OCI-LY7 (cell line): ENCODE measurements at places on chromosomes 5 and 9.
A peak's percentile ranks its signal among the peaks of the same experiment; 100 is the strongest.

- DNase-seq = no peak
Measured at GRCh38 chr5:165497707-165498106, 1992.3 kb downstream of the MAT2B start.

DNA sequence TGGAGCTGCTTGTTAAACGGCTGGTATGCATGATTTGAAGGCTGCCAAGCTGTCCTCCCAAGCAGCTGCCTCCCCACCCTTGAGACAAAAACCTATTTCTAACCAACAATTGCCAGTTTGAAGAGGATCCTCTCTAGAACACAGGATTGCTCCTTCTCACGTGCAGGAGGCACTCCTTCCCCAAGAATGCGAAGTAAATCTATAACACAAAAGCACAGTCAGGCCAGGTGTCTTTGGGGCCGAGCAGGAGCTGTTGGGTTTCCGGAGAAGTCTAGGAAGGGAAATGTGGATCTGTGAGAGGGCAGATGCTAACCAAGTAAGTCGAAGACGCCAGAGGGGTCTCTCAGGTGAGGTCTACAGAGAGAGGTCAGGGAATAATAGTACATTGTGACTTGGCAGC is 35.4 kb upstream of the GNPDA1 start:
- DNase-seq = no peak

- no peak for DNase-seq
Measured at GRCh38 chr5:171573021-171573420, 153.6 kb downstream of the FGF18 start.

GRCh38 chr9:118652912-118653311 is 716.3 kb downstream of the BRINP1 start:
- no peak for DNase-seq

DNA sequence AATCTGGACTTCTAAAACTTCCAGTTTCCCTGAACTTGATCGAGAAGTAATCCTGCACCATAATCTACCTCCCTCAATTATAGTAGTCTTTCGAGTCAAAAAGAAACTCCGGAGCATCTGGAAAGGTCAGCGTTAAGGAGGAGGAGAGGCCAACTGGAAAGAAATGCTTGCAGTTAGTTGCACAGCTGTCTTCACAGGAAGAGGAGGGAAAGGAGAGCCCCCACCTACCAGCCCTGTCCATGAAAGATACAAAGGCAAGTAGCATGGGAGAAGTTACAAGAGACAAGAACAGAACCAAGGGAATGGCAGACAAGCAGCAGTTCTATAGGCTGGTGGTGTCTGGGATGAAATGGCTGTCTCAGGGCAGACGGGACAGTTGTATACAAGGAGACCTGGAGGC is 170.6 kb downstream of the RAB3C start:
- no peak for DNase-seq

DNA sequence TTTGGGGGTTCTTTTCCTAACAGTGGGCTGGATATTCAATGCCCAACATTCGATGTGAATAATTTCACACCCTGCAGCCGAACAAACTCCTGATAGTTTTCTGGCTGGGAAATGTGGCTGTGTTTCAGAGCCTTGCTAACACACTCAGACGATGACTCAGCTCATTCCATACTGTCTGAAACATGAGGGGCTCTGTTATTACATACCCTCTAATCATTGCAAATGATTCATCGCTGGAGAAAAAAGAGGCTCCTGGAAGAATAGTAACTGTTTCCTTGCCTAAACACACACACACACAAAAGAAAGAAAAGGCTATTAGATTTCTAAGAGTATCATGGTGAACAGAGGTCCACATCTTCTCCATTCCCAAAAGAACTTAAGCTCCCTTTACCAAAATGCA is 75.8 kb downstream of the OXCT1 start:
- no peak for DNase-seq

DNA sequence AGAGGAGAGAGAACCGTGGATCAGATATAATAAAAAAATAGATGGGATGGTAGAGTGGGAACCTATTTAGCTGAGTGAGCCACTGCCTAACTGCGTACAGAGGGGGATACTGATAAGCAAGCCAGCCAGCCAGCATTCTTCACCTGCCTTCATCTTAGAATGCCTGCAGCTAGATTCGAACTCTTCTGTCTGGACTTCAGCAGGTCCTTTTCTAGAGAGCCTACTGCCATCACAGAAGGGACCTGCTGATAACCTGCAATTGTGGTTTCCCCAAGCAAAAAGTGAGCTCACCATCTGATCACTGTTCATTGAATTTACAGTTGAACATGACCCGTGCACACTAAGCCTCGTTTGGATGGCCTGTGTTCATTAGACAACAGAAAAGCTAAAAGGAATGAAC is 109.4 kb downstream of the CDC42SE2 start:
- DNase-seq = no peak

DNA sequence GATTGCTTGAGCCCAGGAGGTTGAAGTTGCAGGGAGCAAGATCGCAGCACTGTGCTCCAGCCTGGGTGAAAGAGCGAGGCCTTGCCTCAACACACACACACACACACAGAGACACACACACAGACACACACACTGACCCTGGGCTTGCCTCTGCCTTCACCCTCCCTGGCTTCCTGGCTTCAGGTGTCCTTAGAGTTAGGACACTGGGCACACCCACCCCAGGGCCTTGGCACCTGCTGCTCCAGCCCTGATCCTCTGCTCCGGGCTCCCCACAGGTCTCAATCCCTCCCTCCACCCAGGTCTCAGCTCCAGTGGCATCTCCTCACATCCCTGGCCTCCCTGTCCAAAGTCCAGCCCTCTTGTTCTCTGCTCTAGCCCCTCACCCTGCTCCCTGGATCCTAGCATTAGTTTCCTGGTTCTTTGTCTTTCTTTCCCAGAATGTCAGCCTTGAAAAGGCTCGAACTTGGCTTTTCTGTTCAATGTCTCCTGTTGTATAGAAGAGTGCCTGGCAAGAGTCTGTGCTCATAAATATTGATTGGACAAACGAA is 212.9 kb downstream of the C9orf50 start:
- no peak for DNase-seq

- DNase-seq = no peak
Measured at GRCh38 chr5:98108497-98108896, 665.0 kb upstream of the RGMB start.

DNA sequence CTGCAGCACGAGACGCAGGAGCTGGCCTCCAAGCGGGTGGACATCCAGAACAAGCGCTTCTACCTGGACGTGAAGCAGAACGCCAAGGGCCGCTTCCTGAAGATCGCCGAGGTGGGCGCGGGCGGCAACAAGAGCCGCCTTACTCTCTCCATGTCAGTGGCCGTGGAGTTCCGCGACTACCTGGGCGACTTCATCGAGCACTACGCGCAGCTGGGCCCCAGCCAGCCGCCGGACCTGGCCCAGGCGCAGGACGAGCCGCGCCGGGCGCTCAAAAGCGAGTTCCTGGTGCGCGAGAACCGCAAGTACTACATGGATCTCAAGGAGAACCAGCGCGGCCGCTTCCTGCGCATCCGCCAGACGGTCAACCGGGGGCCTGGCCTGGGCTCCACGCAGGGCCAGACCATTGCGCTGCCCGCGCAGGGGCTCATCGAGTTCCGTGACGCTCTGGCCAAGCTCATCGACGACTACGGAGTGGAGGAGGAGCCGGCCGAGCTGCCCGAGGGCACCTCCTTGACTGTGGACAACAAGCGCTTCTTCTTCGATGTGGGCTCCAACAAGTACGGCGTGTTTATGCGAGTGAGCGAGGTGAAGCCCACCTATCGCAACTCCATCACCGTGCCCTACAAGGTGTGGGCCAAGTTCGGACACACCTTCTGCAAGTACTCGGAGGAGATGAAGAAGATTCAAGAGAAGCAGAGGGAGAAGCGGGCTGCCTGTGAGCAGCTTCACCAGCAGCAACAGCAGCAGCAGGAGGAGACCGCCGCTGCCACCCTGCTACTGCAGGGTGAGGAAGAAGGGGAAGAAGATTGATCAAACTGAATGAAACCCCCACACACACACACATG is 654 bp downstream of the PURA start:
- peak; percentile 71 for DNase-seq

DNA sequence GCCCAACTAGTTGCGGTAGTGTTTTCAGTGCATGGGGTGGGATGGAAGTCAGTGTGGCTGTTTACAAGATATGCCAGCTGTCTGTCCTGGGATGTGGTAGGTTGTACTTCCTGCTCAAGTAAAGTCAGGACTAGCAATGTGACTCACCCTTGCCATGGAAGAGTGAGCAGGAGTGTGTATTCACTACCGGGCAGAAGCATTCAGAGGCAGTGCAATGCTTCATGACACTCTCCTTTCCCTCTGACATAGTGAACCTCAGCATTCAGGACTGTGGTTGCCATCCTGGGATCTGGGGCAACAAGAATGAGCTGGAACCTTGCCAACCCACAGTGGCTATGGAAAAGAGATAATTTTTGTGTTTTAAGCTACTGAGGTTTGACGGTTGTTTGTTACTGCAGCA is 68.9 kb downstream of the BOD1 start:
- no peak for DNase-seq
